ENCODE measurements at places on chromosomes 2 and 18.
A peak's percentile ranks its signal among the peaks of the same experiment; 100 is the strongest.

- peak; percentile 24 for DNase-seq
Observed at GRCh38 chr18:3906116-3906750, 456.3 kb downstream of the TGIF1 start.

DNA sequence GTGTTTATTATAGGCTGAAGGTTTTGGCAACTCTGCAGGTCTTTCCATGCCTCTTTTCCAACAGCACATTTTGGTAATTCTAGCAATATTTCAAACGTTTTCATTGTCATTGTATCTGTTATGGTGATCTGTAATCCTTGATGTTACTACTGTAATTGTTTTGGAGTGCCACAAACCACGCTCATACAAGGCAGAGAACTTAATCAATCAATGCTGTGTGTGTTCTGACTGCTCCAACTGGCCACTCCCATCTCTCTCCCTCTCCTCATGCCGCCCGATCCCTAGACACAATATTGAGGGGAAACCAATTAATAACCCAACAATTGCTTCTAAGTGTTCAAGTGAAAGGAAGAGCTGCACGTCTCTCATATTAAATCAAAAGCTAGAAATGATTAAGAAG lies 32.9 kb downstream of the HDLBP start:
- no peak for DNase-seq

DNA sequence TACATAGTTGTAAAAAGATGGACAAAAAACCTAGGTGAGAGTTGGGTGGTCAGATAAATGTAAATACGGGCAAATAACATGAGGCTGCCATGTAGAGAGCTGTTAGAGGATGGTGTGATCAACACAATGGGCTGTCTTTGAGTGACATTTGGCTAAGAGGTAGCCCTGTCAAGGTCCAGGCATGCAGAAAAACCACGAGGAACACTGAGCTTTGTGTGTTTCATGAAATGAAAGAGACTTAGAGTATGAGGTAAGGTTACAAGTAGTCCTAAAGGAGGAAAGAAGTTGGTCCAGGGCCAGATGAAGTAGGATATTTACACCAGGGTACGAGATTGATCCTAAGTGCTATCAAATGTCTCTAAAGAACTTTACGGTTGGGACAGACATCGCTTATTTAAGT lies 160.9 kb downstream of the RDH14 start:
- no peak for DNase-seq

GRCh38 chr2:197268786-197269584 lies 41.6 kb downstream of the ANKRD44 start:
- DNase-seq = no peak

- no peak for DNase-seq
Observed at GRCh38 chr2:8282858-8283252, 399.0 kb upstream of the ID2 start.

DNA sequence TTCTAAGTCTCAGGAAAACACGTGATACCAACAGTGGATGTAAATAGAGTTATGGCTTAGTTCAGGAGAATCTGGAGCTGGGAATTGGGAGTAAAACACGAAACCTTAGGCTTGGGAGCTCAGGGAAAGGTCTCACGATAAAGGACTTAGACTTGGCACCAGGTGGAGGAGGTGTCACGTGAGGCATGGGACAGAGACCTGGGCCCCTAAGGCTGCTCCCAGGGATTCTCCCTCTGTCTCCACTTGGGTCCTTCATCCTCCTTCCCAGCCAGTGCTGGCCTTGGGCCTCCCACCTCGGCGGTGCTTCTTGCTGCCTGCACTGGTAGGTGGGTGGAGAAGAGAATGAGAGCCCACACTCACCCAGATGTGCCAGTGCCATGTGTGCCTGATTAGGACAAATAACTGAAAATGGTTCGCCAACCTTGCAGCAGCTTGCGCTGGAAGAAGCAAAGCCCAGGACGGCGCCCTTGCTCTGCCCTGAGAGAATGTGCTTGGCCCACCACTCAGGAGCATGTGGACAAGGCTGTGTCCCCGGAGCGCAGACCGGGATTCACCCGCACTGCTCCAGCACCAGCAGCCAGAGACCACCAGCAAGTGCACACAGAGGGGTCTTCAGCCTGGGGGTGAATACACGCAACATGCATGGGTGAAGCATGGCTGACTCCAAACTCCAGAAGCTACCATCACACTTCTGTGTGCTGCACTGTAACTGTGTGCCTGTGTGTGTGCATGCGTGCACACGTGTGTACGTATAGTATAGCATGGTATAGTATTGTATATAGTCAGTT lies 48.1 kb downstream of the PSMG2 start:
- no peak for DNase-seq

Measured in fibroblast of gingiva (primary cell).